ENCODE measurements at places on chromosomes 6 and 20. TPM values are rescaled to one million over a fixed set of nuclear protein-coding genes. Genes with fewer than 3 reads are reported as not detected.

The C20orf202 gene
- total RNA-seq: 0.32 TPM

GRCh38 chr6:106444777-106445507 lies 84.4 kb downstream of the CRYBG1 start:
- no peak for DNase-seq

DNA sequence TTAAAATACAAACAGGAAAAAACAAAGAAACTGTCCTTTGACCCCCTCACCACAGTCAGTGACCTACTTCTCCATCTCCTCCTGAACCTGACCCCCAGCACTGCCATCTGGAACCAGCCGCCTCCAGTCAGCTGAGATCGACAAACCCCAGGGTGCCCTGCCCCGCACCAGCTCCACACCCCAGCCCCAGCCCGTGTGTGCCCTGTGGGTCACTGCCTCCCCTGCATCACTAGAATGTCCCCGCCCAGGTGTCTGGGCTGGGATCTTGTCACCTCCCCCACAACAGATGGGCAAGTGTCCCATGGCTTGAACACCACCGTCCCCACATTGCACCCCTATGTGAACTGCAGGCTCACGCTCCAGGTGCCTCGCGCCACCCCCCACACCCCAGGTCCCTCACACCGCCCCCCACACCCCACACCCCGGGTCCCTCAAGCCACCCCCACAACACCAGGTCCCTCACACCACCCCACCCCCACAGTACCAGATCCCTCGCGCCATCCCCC lies 13.3 kb downstream of the TAF4 start:
- DNase-seq: no peak

The DNAJC5 gene
- 20.4 TPM for total RNA-seq

The CENPW gene
- total RNA-seq: 1.4 TPM
